ENCODE measurements at places on chromosomes 11 and 22. TPM values are rescaled to one million over a fixed set of nuclear protein-coding genes. Genes with fewer than 3 reads are reported as not detected.
A peak's percentile ranks its signal among the peaks of the same experiment; 100 is the strongest.

The GDPD4 gene
- total RNA-seq, result not detected

DNA sequence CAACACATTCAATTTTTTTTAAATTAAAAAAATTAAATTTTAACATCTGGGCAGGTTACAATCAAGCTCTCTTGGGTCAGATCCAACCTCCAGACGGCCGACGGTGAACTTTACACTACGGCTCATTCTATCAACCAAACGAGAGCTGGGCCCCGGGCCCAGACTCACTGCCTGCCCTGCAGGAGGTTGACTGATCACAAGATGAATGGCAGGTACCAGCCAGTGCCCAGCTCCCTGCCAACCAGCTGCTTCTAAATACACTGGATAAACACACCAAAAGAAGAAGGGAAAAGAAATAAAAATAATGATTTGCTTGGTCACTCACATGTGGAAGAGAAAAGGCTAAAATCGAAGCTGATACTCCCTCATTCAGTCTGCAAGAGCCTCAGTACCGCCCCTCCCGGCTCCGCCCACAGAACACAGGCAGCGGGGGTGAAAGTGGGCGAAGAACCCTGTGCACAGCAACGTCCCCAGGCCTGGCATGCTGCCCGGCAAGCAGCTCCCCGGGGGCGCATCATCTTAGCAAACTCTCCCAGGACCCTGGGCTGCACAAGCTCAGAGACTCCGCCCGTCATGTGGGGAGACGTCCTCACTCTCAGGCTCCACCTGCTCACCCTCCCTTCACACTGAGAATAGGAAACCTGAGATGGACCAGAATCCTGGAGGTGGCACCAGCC, 303.4 kb downstream of the SHANK2 start:
- no peak for DNase-seq

GRCh38 chr11:2559527-2560311, 114.9 kb downstream of the KCNQ1 start:
- peak; percentile 40 for DNase-seq

- no peak for DNase-seq
Measured at GRCh38 chr22:29009148-29009547, 52.5 kb downstream of the C22orf31 start.

The MYOD1 gene
- total RNA-seq, result not detected

- DNase-seq, result no peak
Measured at GRCh38 chr11:111528557-111528956, 12.0 kb upstream of the LAYN start.

- peak; percentile 26 for DNase-seq
Measured at GRCh38 chr11:2521081-2521732, 76.4 kb downstream of the KCNQ1 start.

GRCh38 chr11:90250970-90251369, 28.1 kb upstream of the CHORDC1 start:
- no peak for DNase-seq

DNA sequence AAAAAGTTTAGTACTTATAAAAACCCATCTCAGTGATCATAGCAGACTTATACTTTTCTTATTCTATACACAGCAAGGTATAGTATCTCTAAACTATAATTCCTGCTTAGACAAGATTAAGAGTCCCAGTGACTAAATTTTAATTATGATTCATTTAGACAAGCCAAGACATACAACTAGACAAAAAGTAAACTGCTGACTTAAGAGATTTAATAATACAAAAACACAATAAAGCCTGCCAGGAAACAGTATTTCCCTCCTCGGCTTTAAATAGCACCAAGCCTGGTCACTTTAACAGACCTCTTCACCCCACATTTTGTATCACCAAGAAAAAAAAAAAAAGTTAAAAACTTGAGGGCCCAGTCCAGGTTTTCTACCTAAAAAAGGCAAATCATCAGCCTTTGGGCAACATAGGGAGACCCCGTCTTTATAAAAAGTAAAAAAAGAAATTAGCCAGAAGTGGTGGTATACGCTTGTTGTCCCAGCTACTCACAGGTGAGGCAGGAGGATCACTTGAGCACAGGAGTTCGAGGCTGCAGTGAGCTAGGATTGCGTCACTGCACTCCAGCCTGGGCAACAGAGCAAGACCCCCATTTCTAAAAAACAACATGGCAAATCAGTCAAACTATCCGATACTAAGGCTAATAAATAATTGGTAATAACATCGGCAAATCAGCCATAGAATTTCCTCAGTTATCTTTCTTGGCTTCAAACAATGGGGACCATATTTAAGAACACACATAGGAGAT, 53.8 kb downstream of the SIK3 start:
- no peak for DNase-seq

DNA sequence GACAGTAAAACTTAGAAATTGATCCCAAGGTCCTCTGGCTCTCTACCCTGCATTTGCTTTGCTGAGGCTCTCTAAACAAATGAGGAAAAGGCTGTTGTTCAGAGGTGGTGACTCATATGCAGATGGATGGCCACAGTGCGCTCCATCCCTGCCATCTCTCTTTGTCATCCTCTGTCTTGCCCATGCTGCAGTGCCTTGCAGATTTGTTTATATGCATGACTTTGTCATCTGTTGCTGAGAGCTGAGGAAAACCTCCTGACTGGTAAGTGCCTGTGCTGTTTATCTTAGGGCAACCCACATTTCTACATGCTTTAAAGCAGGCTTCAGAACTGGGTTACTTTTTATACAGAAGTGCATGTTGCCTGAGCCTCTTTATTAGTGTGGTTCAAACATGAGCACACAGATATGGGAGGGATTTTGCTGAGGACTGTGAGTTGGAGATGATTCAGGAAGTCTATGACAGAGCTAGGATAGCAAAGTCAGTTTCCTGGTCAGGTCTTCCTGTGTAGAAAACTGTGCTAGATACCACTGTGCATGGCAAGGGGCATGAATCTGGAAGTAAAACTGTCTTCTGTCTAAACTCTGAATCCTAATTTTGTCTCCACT, 57.4 kb downstream of the JAM3 start:
- DNase-seq, result no peak

GRCh38 chr11:126318574-126319373, 14.9 kb downstream of the DCPS start:
- peak; percentile 36 for DNase-seq

The OR52E6 gene
- total RNA-seq, result not detected

The ABCC8 gene
- 4.9 TPM for total RNA-seq

DNA sequence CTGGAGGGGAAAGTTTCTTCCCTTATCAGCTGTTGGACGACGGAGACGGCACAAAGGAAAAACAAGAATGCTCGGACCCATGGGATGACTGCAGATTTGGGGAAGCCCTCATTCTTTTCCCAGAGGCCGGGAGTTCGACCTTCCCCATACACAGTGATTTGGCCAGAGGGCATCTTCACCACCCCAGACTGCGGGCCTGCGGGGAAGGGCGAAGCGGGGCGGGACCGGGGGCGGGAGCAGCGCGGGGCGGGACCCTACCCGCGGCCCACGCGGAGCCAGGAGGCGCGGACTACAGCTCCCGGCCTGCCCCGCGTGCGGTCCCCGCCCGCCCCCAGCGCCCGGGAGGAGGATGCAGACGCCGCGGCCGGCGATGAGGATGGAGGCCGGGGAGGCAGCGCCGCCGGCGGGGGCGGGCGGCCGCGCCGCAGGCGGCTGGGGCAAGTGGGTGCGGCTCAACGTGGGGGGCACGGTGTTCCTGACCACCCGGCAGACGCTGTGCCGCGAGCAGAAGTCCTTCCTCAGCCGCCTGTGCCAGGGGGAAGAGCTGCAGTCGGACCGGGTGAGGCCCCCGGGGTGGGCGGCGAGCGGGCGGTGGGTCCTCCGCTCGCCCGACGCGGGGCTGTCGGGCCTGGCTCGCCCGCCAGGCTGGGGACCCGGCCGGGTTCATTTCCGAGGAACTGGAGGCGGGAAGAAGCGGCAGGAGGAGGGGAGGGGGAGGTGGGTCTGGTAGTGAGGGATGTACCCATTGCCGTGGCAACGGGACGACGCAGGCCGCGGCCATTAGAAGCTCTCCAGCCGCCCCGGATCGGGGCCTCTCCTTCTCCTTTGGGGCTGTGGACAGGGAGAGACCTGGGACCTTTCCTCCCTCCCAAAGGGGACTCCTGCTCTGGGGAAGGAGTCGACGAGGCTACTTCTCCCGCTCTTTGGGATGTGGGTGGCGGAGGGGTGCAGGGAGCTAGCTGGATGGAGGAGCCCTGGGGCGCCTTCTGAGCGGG, at the start of gene KCTD17:
KCTD17 (plus strand) TSS at position 352 of the 995 bp plus-strand sequence; CDS start at position 371, 19 bp downstream.
- peak; percentile 79 for DNase-seq

The UCP3 gene
- 3.1 TPM for total RNA-seq

- no peak for DNase-seq
Measured at GRCh38 chr22:21948390-21948789, 4.3 kb downstream of the PPM1F start.

The HBD gene
- total RNA-seq, result not detected

All from lower lobe of right lung (tissue), 2 donors.